D721Med (cell line): ENCODE measurements at places on chromosomes 3 and 15.

DNA sequence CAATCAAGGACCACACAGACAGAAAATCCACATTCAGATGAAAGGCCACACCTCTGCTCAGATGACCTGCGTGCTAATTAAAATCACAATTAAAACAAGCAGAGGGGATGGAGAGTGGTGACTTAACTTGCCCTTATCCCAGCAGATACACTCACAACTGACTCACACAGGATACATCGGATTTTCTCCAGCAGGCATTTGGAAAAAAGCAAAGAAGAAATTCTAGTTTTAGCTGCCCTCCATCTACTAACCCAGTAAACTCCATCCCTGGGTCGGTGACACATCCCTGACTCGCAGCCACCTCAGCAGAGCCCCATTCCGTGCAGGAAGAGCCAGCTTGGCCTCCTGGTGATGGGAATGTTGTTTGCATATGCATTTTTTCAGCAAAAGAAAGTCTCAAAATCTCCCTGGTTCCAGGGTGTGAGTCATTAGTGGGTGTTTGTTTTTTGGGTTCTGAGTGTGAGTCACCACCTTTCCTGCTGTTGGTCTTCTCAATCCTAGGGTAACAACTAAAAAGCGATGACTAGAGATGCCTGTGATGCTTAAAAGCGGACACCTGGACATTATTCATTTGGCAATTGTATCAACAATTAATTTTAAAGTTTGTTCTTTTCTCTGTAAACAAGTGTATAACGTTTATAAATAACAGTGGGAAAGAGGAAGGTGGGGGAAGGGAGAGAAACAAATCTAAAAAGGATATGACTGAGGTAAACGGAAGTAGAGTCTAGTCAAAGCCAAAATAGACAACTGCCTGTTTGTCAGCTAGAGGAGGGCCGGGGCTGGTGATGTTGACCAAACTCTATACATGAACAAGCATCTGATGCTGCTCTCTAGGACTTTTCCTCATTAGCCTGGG, 49.8 kb upstream of the SLC4A7 start:
- no peak for DNase-seq

- DNase-seq: no peak
Observed at GRCh38 chr3:149535333-149535685, 60.8 kb downstream of the TM4SF4 start.

- no peak for DNase-seq
Observed at GRCh38 chr3:34264337-34265041, 466.1 kb downstream of the PDCD6IP start.

GRCh38 chr3:42961633-42962032, 17.5 kb upstream of the GASK1A start:
- DNase-seq: no peak

DNA sequence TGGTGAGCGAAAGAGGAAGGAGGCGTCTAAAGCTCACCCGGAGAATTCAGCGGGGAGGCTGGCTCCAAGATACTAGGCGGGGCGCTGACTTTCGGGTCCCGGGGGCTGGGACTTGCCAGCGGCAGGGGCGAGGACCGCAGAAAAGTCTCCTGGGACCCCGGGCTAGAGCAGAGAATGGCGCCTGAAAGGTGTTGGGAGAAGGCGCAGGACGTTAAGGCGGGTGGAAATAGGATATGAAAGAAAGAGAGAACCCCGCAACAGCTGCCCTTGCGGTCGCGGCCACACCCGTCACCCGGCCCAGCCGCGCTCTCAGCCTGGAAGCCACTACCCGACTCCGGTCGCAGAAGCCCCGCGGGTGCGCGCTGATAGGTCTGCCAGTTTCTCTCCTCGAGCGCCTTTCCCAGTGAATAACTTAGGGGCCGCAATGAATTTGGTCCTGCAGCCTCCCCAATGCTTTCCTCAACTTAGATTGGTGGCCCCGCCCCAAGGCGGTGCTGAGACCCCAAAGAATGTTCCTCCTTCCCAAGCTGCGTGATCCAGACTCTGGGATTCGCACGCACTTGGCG, 604 bp downstream of the LTK start:
- peak; percentile 49 for DNase-seq

GRCh38 chr3:149000206-149000745, 8.9 kb downstream of the GYG1 start:
- no peak for DNase-seq

DNA sequence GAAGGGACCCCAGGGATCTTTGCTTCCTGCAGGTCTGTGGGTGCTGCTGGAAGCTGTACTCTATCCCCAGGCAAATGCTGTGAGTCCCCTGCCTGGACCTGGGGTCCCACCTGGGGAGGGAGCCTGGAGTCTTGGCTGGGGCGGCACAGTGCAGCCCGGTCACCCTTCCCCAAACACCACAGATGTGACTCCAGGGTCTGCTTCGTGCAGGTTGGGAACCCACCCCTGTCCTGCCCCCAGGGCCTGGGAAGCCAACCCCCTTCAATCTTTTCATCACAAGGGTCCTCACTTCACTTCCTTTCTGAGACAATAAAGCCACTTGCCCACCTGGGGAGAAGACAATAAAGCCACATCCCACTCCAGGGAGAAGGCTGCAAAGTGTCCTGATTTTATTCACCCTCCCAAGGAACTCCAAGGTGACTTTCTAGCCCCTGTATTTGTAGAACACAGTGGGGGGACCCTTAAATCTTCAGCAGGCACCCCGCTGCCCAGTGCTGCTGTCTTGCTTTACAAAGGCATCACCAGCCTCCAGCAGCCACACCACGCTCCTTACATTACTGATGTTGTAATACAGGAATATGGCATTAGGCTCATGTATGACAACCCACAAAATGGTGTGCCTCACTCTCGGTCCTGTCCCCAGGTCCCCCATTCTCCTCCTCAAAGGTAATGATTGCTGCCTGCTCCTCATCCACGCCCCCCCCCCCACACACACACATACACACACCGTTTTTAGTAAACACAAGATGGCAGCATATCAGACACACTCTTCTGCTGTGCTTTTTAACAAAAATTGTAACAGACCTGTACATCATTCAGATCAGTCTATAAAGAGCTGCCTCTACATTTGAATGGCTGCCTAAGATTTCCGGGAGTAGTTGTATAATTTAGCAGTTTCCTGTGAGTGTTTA, 9.9 kb downstream of the C3orf22 start:
- no peak for DNase-seq

- DNase-seq: no peak
Observed at GRCh38 chr15:38558372-38559059, 6.1 kb downstream of the RASGRP1 start.

DNA sequence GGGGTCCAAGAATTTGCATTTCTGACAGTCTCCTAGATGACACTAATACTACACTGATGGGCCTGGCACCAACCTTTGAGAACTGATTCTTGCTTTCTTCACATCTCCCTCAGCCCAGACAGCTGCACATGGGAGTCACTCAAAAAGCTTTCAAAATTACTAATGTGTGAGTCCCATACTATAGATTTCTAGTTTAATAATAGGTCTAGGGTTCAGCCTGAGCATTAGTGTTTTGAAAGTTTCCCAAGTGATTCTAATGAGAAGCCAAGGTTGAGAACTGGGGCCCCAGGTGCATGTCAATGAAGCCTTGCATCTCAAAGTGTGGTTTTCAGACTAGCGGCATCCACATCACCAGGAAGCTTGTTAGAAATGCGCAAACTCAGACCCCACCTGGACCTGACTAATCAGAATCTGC, 159.9 kb upstream of the CMC1 start:
- DNase-seq: no peak

DNA sequence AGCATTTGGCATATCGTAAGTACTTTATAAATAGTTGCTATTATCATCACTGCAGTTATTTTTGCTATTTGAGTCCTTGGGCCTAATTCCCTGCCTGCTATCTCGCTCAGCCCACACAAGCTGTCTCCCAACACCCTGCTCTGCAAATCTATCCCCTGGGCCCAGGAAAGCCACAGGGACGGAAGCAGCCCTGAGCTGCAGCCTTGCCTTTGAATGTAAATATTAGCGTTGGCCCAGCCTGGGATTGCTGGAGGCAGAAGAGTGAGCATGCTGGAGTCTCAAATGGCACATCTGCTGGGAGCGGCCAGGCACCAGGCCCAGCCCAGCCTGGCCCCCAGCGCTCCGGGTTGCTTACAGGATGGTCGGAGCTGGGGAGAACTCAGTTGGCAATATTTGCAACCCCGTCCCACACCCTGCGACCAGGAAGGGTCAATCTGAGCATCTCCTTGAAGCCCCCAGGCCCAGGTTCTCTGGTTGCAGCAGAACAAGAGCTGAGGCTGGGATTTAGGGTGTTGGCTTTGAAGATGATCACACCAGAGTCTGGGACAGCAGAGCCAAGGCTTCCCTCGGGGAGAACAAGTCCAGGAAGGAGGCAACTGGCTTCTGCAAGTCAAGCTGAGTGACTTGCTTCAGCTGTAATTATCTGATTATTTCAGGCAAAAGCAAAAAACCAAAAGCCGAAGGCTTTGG, 529.6 kb downstream of the SHQ1 start:
- no peak for DNase-seq

DNA sequence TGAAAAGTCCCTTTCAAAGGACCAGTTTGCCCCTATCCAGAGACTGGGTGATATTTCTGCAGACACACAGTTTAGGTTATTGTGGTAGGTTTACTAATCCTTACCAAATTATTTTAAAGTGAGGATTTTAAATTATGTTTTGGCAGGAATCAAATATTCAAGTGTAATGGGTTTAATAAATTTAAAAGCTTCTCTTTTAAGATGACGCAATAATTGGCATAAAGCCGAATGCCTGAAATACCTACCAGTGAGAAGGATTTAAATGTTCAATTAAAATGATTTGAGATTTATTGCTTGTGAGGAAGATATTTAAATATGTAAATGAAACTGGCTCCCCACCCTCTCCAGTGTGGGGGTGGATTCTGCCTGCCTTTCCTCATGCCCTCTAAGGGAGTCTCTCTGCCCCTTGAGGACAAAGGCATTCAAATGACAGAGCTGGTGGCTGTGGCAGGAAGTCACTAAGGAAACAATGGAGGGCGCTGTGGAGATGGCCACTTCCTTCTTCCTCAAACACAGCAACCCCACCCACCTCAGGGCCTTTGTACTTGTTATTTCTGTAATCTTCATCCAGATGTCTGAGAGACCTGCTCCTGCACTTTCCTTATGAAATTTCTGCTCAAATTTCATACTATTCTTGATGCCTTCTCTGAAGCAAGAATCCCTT, 131.7 kb downstream of the TNIK start:
- no peak for DNase-seq

DNA sequence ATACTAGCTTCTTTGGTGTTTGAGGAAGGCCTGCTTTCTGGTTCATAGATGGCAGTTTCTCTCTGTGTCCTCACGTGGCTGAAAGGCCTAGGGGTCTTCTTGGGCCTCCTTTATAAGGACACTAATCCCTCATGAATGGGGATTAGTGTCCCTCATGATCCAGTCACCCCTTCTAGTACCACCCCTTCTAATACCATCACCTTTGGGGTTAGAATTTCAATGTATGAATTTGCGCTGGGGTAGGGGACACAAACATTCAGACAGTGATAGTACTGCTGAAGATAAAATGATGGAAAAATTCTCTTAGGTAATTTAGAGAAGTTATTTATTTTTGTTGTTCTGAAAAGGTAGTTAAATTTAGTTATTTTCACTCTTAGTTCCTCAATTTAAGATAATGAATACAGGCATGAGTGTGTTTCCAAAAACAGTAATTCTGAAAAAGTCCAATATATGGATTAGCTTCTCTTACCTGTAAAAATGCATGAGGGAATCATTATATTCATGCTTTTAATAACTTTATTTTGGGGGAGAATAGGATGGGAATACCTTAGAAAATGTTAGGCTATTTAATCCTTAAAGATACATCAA, 103.6 kb downstream of the FNDC3B start:
- no peak for DNase-seq

DNA sequence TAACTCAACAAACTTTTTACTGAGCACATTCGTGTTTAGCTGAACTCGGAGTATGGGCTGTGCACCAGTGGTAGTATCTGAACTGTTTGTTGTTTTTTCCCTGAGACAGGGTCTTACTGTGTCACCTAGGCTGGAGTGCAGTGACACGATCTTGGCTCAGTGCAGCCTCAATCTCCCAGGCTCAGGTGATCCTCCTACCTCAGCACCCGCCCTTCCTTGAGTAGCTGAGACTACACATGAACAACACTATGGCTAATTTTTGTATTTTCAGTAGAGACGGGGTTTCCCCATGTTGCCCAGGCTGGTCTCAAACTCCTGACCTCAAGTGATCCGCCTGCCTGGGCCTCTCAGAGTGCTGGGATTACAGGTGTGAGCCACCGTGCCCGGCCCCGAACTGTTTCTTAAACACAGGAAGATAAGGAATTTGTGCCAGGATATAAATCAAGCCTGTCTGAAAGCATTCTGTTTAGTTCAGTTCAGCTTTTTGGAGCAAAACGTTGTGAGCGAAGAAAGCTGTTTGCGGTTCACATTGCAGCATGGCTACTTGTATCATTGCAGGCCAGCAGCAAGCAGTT, 40.4 kb upstream of the SKOR1 start:
- no peak for DNase-seq
